ENCODE measurements at places on chromosomes 1 and 21.

DNA sequence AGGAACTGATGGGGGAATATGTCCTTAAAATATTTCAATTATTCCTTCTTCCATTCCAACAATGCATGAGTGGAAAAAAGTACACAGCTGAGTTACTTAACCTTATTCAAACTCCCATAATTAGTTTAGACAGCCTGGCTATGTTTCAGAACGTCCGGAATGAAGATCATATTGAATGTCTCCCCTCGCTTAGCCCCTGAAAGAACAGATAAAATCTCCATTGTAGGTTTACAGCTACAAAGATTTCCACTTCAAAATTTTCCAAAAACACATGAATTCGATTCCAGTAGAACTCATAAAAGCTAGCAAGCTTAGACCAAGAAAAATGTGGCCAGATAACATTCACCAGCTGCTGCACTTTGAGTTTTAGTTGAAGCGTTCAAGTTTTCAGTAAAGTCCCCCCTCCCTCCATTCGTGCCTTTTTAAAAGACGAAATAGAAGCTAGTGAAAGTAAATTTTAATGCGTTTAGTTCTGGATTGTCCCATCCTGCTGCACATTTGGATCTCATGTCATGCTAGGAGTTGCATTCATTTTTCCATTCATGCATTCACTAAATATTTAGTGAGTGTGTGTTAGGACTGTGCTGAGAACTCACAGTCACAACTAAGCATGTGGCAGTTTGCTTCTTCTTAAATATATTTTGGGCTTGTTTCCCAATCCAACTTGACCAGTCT, 29.4 kb upstream of the SSX2IP start:
- no peak for DNase-seq

DNA sequence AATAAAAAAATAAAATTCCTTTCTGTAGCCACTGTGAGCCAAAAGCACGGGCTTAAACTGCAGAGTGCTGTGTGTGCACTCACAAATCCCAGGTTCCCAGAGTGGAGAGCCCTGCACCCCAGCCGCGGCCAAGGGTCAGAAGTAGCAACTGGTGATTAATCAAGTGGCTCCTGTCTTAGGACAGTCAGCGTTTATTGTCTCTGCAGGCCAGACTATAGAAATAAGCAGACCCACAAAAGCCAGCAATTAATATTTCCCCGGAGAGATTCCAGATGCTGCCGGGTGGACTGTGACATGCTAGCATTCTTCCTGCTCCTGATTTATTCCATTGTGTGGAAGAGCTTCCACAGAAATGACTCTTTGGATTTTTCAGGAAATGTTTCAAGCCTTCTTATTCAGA, 412.2 kb downstream of the KIF26B start:
- no peak for DNase-seq

DNA sequence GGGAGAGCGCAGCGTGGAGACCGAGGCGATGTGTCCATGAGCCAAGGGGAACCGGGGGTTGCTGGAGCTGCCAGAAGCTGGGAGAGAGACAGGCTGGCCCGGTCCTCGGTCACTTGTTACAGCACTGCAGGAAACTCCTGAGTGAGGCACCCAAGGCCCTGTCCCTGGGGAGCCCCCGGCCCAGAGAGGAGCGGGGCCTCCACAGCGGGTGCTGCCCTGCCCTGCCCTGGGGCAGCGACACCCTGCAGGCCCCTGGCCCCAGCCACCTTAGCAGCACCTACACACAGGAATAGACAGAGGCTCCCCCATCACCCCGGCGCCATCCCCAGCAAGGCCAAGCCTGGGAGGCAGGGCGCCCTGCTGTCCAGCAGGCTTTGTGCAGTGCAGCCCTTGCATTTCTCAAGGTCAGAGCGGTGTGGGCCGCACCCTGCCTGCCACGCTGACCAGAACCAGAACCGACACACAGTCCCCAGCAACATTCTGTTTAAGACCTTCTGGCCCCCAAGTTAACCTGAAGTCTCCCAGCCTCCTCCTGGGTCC, 6.6 kb upstream of the MEGF6 start:
- no peak for DNase-seq

DNA sequence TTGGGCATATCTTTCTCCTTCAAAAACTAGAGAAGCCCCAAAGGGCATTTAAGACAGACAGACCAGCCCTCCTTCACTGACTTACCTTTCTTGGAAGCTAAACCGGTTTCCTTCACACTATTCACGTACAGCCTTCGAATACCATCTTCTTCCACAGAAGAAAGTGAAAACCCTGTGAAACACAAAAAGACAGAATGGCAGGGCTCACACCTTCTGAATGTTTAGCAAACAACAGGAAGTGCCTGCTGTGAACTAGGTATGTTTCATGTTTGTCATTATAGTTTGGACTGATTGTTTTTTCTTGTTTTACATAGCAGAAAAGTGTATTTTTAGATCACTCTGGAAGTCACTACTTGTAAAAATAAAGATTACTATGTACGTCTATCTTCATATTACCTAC, 148.6 kb upstream of the KRTAP19-8 start:
- DNase-seq: no peak

DNA sequence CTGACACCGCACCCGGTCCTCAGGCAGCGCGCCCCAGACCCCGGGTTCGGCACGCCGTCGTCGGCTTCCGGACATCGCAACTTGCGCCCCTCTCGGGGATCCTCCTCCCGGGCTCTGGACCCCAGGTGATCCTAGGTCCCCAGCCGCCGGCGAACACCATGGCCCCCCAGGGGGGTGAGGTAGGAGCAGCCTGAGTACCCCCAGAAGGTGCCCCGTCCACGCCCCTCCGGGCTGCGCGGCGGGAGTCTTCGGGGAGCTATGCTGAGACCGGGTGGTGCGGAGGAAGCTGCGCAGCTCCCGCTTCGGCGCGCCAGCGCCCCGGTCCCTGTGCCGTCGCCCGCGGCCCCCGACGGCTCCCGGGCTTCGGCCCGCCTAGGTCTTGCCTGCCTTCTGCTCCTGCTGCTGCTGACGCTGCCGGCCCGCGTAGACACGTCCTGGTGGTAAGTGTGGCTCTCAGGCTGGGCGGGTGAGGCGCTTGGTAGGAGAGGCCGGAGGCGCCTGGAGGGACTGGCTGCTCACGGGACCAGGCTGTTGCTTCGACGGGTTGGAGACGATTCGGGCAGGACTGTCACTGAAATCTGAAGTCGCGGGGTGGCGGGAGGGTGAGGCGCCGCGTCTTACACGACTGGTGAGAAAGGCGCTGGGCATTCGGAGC, 367 bp downstream of the WNT2B start:
- DNase-seq: no peak

- no peak for DNase-seq
These were observed at the start of gene EPHB2 for GRCh38 chr1:22710701-22711049. EPHB2 (plus strand) TSS chr1:22710839; CDS start chr1:22710983, 144 bp downstream.

GRCh38 chr21:40404396-40404800, 442.6 kb downstream of the DSCAM start:
- no peak for DNase-seq

GRCh38 chr1:87167157-87167789, 161.4 kb upstream of the LMO4 start:
- no peak for DNase-seq

DNA sequence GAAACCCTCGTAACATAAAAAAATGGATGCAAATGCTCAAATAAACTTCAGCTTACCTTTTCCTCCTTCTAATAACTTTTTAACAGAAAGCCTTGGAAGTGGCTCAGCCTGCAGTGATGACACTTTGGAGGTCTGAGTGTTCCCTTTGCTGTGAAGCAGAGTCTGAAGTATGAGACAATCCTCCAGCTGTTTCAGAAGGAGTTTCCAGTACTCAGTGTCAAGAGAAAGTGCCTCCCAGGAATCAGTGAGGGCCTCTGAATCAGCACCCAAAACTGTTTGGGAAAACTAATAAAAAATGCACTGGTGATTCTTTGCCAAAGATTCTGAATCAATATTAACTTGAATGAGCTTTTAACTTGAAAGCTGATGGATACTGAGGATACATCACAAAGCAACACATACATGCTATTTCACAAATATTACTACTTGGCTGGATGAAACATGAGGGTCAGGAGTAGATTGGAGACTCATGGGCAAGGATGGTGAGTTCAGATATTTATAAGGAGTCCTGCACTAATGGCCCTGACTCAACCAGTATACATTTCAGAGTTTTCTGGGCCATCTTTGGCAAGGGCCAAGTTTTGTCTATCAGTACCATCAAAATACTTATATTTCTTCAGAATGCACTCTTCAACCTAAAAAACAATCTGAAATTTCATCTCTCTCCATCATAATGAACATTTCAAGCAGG, 77.0 kb downstream of the IARS2 start:
- DNase-seq: no peak

DNA sequence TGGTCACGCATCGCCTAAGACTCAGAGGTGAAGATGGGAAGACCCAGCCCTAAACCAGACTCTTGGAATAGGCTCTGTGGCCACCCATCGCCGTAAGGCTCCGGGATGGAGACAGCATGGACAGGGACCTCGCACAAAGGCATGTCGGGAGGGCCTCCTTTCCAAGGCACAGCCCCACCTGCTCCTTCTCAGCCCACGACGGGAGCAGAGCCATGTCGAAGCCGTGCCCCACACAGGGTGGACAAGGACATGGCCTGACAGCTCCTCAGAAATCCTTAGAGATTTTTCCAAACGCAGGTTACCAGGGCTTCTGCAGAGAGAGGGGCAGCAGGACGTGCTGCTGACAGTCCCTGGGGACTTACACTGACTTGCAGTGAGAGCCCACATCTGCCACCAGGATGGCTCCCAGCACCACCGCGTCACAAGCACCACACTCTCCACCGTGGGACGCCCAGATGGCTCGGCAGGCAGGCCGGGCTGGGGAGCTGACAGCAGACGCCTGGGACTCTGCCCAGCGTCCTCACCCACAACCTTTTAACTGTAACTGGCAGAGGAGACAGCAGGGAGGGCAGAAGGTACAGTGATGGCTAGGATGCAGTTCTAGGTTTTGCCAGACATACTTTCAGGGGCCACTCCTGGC, 12.0 kb downstream of the SSU72 start:
- no peak for DNase-seq

- no peak for DNase-seq
These were observed 13.1 kb downstream of the PTPN22 start for GRCh38 chr1:113858418-113858817.

GRCh38 chr1:32047701-32048100, 25.0 kb upstream of the TMEM39B start:
- no peak for DNase-seq

DNA sequence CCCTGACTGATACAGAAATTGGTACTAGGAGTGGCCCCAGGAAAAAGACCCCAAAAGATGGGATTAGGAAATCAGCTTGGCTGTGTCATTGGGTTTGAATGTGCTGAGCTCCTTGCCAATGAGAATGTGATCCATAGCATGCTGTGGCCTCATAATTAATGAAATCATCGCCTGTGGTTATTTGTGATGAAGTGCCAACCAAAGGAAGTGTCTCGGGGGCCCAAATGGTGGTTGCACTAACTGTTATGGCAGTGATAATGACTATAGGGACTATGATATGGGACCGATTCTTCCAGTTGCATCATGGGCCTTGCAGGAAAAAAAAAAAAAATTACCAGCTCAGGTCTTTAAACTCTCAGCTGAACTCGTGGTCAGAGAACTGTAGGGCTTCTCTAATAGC, 15.4 kb upstream of the ZDHHC18 start:
- no peak for DNase-seq

- no peak for DNase-seq
These were observed 5.2 kb downstream of the GRIK3 start for GRCh38 chr1:37028981-37029617.

DNA sequence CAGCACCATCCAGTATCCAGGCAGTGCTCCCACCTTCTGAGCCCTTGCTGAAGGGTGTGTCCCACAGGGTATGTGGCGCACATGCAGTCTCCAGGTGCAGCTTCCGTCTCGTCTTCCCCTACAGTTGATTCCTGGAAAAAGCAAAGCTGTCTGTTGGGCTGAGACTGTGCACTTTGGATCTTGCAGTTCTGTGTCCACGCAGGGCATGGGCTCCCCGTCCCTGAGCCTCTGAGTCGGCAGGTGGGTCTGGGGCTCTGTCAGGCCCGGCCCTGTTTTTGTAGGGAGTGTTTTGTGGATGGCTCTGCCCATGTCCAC, 32.8 kb downstream of the SNAP47 start:
- no peak for DNase-seq

- no peak for DNase-seq
These were observed 11.3 kb upstream of the DNMT3L start for GRCh38 chr21:44273046-44273445.

- DNase-seq: no peak
These were observed 184.3 kb upstream of the LMO4 start for GRCh38 chr1:87144316-87144895.

DNA sequence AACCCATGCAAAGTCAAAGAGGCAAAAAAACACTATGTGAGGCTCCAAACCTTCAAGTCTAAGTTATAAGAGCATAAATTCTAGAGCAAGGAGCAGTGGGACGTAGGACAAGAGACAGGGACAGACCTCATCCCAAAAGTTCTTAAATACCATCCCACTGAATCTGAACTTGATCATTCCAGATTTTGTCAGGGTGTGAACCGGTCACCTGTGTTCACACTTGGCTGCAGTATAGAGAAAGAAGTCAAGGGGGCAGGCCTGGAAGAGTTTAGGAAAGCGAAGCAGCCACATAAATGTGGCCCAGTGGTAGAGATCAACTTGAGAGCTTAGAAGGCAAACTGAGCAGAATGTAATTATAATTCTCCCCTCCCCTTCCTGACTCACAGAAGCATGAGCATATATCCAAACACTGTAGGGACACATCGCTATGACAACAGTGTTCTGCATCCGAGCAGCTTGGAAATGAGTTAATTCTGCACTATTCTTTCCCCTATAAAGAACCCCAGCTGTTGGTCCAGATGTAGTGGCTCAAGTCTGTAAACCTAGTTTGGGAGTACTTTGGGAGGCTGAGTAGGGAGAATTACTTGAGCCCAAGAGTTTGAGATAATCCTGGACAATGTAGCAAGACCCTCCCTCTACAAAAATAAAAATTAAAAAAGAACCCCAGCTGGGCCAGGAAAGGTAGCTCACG, 2.7 kb downstream of the AKR7A2 start:
- no peak for DNase-seq

DNA sequence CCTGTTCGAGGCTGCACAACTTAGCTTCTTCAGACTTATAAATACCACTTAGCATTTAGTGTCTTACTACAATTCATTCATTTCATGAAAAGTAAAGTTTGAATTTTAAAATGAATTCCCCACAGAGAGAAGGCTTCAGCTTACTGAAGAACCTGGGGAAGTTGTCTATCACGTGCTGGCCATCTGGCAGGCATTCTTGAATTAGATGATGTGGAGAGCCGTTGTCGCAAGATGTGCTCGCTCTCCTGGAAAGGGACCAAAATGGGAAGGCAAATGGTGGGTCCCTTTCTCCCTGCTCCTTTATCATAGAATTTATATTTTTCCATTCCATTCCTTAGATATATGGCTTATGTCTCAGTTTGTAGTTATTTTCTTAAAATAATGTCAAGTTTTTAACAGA, 90.5 kb downstream of the CD247 start:
- no peak for DNase-seq

DNA sequence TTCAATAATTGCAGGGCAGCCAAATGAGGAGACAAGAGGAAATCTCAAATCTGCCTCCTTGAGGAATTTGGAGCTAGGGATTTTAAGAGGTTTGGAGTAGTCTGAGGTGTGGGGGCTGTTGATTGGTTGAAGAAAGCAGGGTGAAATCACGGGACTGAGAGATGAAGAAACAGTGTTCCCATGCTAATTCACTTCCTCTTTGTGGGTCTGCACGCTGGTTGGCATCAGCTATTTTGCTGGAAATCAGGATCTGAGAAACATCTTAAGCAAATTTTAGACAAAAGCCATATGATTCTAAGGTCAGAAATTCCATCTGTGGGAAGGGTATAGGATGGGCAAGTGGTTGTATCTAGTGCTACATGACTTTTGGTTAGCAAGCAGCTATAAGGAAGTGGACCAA, 107.1 kb upstream of the PAXBP1 start:
- no peak for DNase-seq
